ENCODE measurements at places on chromosomes 3 and 15. TPM values are rescaled to one million over a fixed set of nuclear protein-coding genes. Genes with fewer than 3 reads are reported as not detected.
A peak's percentile ranks its signal among the peaks of the same experiment; 100 is the strongest.

The TM4SF4 gene
- total RNA-seq, result 1.1 TPM

The CCR3 gene
- total RNA-seq, result not detected

The SKIC8 gene
- 35.9 TPM for total RNA-seq

The TRIM71 gene
- total RNA-seq, result not detected

The MOBP gene
- total RNA-seq, result 0.72 TPM

The FANCD2OS gene
- not detected for total RNA-seq

DNA sequence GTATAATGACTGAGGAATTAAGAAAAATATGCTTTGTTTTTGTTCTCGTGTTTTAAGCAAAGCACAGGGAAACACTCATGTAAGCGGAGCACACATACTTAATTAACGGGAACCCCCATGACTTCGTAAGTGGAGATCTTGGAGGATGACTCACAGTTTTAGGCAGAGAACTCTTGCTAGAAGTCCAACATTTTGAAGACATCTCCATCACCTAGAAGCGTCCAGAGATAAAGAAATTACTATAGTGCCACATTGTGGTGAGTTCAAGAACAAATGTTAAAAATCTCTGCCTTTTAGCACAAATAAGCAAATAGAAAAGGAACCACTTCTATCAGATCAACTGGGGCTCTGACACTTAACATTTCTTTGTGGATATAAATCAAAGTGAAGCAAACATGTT, 194.1 kb upstream of the ARHGEF26 start:
- DNase-seq, result no peak

GRCh38 chr15:94791510-94791909, 560.1 kb downstream of the MCTP2 start:
- DNase-seq, result no peak

GRCh38 chr3:77328690-77329089, 288.8 kb downstream of the ROBO2 start:
- DNase-seq, result no peak

- no peak for DNase-seq
Measured at GRCh38 chr3:44228900-44229299, 12.8 kb upstream of the TOPAZ1 start.

DNA sequence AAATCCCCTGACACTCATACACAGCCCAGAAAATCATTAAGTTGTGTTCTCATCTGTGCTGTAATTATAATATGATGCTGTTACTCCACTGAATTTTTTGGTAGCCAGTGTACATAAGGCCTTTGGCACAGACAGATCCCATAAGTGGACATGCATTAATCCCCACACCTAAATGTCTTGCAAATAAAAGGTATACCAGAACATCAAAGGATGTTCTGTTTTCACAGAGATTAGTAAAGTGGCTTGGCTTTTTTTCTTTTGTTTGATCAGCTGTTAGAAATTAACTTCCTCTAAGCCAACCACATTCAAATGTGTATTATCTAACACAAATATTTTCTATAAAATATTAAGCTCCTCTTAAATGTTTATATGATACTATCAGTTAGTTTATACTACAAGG, 2.7 kb downstream of the SST start:
- no peak for DNase-seq

GRCh38 chr15:70240082-70240481, 142.4 kb upstream of the TLE3 start:
- DNase-seq, result no peak

DNA sequence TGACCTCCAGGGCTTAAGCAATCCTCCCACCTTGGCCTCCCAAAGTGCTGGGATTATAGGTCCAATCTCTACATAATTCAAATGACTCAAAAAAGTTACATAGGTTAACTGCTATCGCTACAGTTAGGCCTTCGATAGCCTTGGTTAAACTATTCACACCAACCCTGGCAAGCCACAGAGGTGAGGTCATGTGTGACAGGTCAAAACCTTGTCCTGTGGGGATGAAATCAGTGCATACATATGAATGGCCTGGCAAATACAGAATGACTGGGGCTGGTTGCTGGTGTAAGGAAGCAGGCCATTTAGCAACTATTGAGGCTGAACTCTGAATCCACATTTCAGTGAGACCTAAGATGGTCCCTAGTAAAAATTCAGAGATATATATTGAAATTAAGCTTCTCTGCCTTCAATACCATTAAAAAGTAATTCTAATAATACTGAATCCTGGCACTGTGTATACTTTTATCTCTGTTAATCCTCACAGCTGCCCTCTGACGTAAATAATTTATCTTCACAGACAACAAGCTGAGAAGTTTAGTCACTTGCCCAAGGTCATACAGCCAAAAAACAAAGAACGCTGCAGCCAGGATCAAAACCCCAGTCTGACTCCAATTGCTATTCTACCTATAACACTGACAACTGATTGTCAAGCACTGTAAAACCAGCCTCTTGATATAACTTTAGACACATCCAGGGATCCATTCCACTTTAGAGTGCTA, 35.3 kb downstream of the MKRN2 start:
- DNase-seq, result no peak

DNA sequence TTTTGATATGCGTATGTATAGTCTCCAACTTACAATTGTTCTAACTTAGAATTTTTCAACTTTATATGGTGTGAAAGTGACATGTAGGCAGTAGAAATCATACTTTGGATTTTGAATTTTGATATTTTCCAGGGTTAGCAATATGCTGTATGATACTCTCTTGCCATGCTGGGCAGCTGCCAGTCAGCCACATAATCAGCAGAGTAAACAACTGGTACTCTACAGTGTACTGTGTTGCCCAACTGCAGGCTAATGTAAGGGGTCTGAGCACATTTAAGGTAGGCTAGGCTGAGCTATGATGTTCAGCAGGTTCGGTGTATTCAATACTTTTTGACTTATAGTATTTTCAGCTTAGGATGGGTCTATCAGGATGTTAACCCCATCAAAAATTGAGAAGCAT, 52.0 kb upstream of the RYK start:
- DNase-seq, result no peak

DNA sequence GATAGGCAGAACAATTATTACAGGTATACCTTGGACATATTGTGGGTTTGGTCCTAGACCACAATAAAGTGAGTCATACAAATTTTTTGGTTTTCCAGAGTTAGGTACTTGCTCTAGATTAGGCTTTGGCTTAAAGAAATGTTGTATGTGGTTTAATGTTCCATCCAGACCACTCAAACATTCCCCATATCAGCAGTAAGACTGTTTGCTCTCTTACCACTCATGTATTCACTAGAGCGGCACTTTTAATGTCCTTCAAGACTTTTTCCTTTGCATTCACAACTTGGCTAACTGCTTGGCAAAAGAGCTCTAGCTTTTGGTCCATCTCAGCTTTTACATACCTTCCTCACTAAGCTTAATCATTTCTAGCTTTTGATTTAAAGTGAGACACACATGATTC, 250.5 kb upstream of the SETMAR start:
- no peak for DNase-seq

DNA sequence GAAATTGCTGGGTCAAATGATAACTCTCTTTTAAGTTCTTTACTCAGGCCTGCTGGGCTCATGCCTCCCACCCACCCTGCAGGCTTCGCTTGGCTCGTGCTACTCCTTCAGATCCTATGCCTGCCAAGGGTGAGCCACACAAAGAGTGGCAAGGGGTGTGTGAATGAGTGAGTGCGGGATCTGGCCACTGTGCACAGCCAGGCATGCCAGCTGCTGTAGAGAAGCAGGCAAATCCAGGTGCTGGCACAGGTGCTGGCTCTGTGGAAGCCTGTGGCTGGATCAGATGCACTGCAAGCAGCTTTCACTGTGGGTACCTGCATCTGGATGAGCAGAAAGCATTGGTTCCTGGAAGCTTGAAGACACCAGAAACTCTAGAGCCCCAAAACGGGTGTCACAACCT, 1055.7 kb upstream of the EPHA6 start:
- DNase-seq, result no peak

DNA sequence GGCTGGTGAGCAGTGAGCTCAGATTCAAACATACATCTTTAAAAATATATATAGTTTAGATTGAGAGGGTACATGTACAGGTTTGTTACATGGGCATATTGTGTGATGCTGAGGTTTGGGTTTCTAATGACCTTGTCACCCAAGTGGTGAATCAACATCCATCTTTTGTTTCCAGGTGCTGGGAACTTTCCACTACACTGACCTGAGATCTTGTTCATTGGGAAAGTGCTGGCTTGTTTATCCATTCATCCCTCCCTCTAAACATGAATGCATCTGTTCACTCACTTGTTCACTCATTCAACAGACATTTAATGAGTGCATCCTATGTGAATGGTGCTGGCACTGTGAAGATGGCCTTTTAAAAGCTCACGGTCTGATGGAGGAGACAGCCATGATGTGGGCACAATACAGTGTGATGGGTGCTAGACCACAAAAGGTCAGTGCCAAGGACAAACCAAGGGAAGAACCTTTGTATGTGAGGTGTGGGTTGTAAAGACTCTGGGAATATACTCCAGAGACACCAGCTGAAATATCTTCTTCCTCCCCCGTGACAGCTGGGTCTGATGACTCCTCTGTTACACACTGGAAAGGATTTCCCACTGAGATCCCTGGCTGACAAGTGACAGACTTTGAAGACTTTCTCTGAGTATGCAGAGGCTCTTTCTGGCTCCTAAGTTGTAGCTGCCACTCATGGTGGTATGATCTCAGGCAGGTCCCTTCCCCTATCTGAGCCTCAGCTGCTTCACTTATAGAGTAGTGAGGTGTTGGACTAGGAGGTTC, 16.2 kb upstream of the ITGA11 start:
- no peak for DNase-seq

DNA sequence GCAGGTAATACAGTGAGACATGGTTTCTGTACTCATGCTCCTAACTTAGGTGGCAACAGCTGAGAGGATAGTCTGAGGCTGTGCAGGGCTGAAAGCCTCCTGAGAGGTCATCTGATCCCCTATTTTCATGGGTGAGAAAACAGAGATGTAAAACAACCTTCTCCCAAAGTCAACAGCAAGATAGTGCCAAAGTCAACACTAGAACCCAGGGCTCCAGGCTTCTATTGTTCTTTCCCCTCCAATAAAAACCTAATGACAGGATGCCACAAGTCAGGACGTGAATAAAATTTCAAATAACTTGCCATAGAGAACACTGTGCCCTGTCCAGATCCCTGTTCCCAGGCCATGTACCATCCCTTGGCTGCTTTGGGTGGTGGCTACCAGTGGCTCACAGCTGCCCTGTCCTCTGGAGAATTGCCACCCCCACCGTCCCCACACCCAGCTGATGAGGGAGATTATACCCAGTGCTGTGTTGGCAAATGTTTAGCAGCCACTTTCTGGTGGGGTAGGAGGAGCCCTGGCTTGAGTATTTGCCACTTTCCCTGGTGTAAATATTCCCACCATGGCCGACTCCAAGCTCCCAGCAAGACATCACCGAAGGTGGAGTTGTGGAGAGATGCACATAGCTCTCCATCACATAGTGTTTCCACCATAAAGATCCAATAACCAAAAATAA, 54.8 kb downstream of the SRGAP3 start:
- DNase-seq, result peak; percentile 44

GRCh38 chr15:53586799-53587198, 172.7 kb downstream of the WDR72 start:
- DNase-seq, result peak; percentile 80

DNA sequence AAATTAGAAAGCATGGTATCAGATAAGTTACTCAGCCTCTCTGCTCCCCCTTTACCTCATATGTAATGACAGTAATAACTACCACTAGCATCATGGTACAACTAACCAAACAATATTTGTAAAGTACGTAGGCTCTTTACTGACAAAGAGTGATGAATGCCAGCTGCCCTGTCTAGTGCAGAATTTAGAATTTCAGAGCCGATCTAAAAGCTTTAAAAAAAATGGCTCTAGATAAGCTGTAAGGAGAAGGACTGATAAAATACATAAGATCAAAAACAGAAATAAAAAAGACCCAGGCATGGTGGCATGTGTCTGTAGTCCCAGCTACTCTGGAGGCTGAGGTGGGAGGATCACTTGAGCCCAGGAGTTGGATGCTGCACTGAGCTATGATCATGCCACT, 424.1 kb downstream of the MAGI1 start:
- no peak for DNase-seq

DNA sequence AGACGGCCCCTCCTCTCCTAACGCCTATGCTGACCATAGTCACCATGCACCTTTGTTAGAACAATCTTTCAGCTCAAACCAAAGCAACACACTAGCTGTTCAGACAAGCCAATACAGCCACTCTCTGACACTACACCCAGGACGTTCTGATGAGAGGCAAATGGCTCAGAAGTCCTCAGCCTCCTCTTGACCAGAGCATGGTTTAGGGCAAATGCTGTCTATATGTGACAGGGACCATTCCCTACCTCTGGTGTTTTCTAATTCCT, 264.8 kb upstream of the HES1 start:
- no peak for DNase-seq

- no peak for DNase-seq
Measured at GRCh38 chr15:68494573-68495110, 62.7 kb upstream of the ITGA11 start.

DNA sequence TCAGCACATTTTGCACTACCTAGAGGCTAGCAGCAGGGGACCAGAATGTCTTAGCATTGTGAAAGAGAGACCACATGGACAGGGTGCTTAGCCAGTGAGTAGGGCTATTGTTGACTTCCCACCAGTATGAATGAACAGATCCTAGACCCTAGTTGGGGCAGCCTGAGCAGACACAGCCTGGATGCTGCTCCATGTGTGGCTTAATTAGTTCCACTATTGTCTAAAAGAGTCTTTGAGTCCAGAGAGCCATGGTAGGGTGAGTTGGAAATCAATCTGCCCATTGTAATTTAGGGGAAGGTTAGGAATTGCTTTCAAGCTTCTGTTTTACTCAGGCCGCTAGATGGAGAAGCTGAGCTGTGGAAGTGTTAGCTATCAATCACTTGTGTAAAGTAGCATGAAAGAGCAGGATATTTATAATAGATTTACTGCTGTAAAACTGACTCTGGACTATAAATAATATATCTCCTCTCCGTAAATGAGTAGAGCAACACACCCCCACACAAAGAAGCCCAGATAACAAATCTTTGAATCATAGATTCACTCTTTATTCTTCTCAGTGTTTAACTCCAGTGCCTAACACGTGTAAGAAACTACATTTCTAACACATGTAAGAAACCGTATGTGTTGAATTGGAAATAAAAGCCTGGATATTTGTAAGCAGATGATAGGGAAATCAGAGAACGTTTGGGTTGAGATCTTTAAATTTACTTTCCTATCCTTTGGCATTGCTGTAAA, 4.1 kb upstream of the GCSAM start:
- no peak for DNase-seq

DNA sequence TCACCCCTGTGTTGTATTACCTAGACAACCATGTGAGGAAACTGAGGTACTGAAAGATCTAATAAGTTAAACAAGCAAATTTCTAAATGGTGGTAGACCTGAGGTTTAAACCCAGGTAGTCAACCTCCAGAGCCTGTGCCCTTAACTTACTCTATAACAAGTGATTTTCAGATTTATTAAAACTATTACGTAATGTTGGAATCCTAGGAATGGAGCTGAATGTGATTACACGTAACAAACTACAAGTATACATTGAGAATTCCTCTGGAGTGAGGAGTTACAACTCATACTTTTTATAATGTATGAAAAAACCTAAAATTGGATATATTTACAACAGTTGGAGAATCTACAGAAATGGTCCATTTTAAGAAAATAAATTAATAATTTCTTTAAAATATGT, 18.0 kb downstream of the FAM98B start:
- no peak for DNase-seq

- DNase-seq, result no peak
Measured at GRCh38 chr3:30583973-30584372, 22.4 kb upstream of the TGFBR2 start.

GRCh38 chr3:99899603-99900002, 81.9 kb downstream of the CMSS1 start:
- no peak for DNase-seq

All from colonic mucosa (tissue), 4 donors.